Activated CD4-positive, alpha-beta T cell treated with anti-CD3 and anti-CD28 coated beads, Interleukin-2, amount 10 ng/mL, durations not matched to agents 24 days and 14 days (primary cell): ENCODE measurements at places on chromosomes 13 and 19. TPM values are rescaled to one million over a fixed set of nuclear protein-coding genes. Genes with fewer than 3 reads are reported as not detected.

Gene ACER1
- total RNA-seq: 0.28 TPM in 1 of 2 replicates, not detected in the other

- H3K27ac ChIP-seq: no peak overlapping the region
- DNase-seq: no peak
- H3K36me3 ChIP-seq: no peaks in the 10 kb centered on the region
- H3K4me3 ChIP-seq: no peak overlapping the region
Observed at GRCh38 chr13:79709471-79709870, 228.5 kb downstream of the NDFIP2 start.

GRCh38 chr19:11633223-11633622 is 35.9 kb downstream of the ZNF627 start:
- no peaks in the 10 kb centered on the region for H3K36me3 ChIP-seq
- H3K4me1 ChIP-seq: no peaks in the 10 kb centered on the region
- no peaks in the 10 kb centered on the region for H3K27me3 ChIP-seq
- no peak overlapping the region for H3K27ac ChIP-seq
- no peak for DNase-seq

- DNase-seq: no peak
- H3K4me3 ChIP-seq: peak overlapping the region; percentile 57
- peaks cover 16% of the 10 kb centered on the region for H3K4me1 ChIP-seq
- peaks cover 4% of the 10 kb centered on the region for H3K27me3 ChIP-seq
- H3K36me3 ChIP-seq: peaks cover 3% of the 10 kb centered on the region
Observed at GRCh38 chr19:45163751-45164460, 3.1 kb upstream of the NKPD1 start.

DNA sequence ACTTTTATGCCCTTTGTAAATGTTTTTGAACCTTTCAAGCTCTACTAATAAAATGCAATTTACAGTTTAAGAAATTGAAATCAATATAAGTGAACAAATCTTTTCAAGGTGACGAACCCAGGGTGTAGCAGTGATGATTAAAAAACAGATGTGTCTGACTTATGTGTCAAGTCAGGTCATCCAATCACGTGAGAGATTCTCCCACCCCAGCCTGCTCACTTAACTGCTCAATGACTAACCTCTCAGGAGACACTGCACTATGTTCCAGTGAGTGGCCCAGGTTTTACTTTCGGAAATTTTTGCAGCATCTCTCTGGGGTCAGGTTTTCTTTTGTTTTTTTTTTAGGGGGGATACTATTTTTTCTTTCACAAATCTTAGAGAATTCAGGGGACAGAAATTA is 60.7 kb downstream of the ZNF429 start:
- H3K4me1 ChIP-seq: peaks cover 3% of the 10 kb centered on the region
- no peak overlapping the region for H3K4me3 ChIP-seq
- H3K27me3 ChIP-seq: no peaks in the 10 kb centered on the region
- no peak for DNase-seq
- H3K27ac ChIP-seq: no peak overlapping the region

- H3K27ac ChIP-seq: peak overlapping the region; percentile 88
- peak overlapping the region; percentile 74 for H3K4me3 ChIP-seq
- DNase-seq: peak; percentile 75
- H3K4me1 ChIP-seq: peaks cover 53% of the 10 kb centered on the region
Observed at GRCh38 chr13:32530841-32531253, 7.7 kb downstream of the N4BP2L2 start.

DNA sequence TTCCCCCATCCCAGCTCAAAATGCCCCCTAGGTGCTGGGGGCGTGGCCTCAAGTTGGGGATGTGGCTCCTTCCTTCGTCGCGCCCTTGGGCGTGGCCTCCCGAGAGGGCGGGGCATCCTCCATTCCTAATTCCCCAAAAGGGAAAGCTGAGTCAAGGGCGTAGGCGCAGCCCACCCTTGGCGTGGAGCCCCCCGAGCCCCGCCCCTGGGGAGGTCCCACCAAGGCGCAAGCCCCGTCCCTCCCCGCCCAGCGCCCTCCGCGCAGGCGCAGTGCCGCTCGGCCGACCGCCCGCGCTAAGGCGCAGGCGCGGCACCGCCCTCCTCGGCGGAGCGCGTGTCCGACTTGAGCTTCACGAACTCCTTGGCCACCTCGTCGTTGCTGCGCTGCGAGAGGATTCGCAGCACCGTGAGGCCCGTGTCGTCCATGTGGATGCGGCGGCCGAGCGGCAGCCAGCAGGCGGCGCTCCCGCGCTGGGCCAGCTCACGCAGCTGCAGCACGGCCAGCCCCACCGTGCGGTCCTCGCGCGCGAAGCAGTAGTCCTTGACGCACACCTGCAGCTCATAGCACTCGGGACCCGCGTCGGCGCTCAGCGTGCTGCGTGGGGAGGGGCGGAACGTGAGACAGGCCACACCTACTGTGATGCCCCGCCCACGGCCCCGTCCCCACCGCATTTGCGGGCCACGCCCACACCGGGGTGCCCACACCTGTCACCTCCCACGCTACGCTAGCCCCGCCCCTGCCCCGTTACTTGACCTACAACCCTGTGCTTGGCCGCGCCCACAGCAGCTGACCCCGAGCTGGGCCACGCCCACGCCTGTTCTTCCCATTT is 50.5 kb downstream of the COLGALT1 start:
- H3K4me3 ChIP-seq: peak overlapping the region; percentile 76
- H3K27me3 ChIP-seq: peaks cover 34% of the 10 kb centered on the region
- H3K27ac ChIP-seq: peak overlapping the region; percentile 73
- DNase-seq: peak; percentile 93
- peaks cover 2% of the 10 kb centered on the region for H3K36me3 ChIP-seq

DNA sequence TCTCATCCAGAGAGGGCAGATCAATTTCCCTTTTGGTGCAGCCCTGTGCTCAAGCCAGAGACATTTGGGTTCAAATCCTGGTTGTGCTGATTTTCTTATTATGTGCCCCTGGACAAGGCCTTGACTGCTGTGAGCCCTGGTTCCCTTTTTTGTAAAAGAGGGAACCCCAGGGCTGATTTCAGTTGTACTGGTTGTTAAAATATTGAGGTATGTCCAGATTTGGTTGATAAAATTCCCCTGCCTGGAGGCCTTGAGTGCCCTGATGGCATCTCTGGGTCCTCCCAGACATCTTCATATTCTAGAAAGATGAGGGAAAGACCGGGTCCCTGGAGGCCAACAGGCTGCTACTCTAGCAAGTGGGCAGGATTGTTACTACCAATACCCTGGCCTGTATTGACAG is 14.4 kb upstream of the PLAUR start:
- H3K27ac ChIP-seq: no peak overlapping the region
- H3K27me3 ChIP-seq: no peaks in the 10 kb centered on the region
- H3K4me3 ChIP-seq: no peak overlapping the region
- no peak for DNase-seq
- H3K4me1 ChIP-seq: no peaks in the 10 kb centered on the region

Gene SSC5D
- total RNA-seq: 0.19 and 0.21 TPM in 2 replicates

GRCh38 chr13:102295316-102296048 is 106.4 kb downstream of the FGF14 start:
- H3K4me3 ChIP-seq: no peak overlapping the region
- H3K27me3 ChIP-seq: no peaks in the 10 kb centered on the region
- no peak for DNase-seq
- no peaks in the 10 kb centered on the region for H3K4me1 ChIP-seq
- no peak overlapping the region for H3K27ac ChIP-seq
- H3K36me3 ChIP-seq: no peaks in the 10 kb centered on the region

GRCh38 chr19:18131841-18132596 is 20.9 kb upstream of the PIK3R2 start:
- no peak overlapping the region for H3K27ac ChIP-seq
- no peak overlapping the region for H3K4me3 ChIP-seq
- H3K27me3 ChIP-seq: no peaks in the 10 kb centered on the region
- DNase-seq: no peak
- peaks cover 7% of the 10 kb centered on the region for H3K4me1 ChIP-seq

GRCh38 chr19:52786078-52786463 is 520 bp downstream of the ZNF600 start:
- H3K36me3 ChIP-seq: peaks cover 44% of the 10 kb centered on the region
- no peaks in the 10 kb centered on the region for H3K27me3 ChIP-seq
- peak overlapping the region; percentile 79 for H3K27ac ChIP-seq
- H3K4me1 ChIP-seq: peaks cover 26% of the 10 kb centered on the region
- peak overlapping the region; percentile 92 for H3K4me3 ChIP-seq
- no peak for DNase-seq

GRCh38 chr13:84810781-84811180 is 928.5 kb upstream of the SLITRK1 start:
- H3K27me3 ChIP-seq: no peaks in the 10 kb centered on the region
- H3K4me3 ChIP-seq: no peak overlapping the region
- no peaks in the 10 kb centered on the region for H3K36me3 ChIP-seq

Gene ZNF536
- total RNA-seq: not detected in 2 replicates

Gene GJA3
- 0.02 TPM in 1 of 2 replicates, not detected in the other for total RNA-seq

DNA sequence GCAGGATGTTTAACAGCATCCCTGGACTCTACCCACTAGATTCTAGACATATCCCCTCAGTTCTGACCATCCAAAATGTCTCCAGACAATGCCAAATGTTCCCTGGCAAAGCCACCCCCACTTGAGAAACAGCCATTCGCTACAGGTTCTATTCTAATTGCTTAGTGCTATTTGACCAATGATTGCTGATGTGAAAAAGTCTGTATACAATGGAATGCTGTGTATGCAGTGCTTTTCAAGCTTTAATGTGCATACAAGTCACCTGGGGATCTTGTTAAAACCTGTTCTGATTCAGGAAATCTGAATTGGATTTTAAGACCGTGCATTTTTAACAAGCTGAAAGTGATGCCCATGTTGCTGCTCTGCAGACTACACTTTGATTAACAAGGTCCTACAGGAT is 331.8 kb upstream of the KLF12 start:
- no peaks in the 10 kb centered on the region for H3K4me1 ChIP-seq
- H3K36me3 ChIP-seq: no peaks in the 10 kb centered on the region
- no peaks in the 10 kb centered on the region for H3K27me3 ChIP-seq
- no peak for DNase-seq
- no peak overlapping the region for H3K27ac ChIP-seq

Gene ZNF560
- total RNA-seq: not detected in 2 replicates

- H3K36me3 ChIP-seq: peaks cover 64% of the 10 kb centered on the region
- H3K4me3 ChIP-seq: peak overlapping the region; percentile 42
- H3K4me1 ChIP-seq: peaks cover 82% of the 10 kb centered on the region
- peak overlapping the region; percentile 99 for H3K27ac ChIP-seq
- peak; percentile 77 for DNase-seq
Observed at GRCh38 chr13:99354371-99354951, 47.3 kb upstream of the GPR183 start.

Gene BAX
- 257 and 298 TPM in 2 replicates for total RNA-seq

Gene PROSER1
- total RNA-seq: 86.6 and 89.8 TPM in 2 replicates

- no peaks in the 10 kb centered on the region for H3K36me3 ChIP-seq
- no peak overlapping the region for H3K4me3 ChIP-seq
- DNase-seq: no peak
- no peak overlapping the region for H3K27ac ChIP-seq
- no peaks in the 10 kb centered on the region for H3K27me3 ChIP-seq
Observed at GRCh38 chr13:23859904-23860303, 29.3 kb downstream of the MIPEP start.

Gene C5AR1
- 0.16 and 0.88 TPM in 2 replicates for total RNA-seq

- H3K36me3 ChIP-seq: no peaks in the 10 kb centered on the region
- no peak overlapping the region for H3K27ac ChIP-seq
- no peaks in the 10 kb centered on the region for H3K4me1 ChIP-seq
- no peaks in the 10 kb centered on the region for H3K27me3 ChIP-seq
- no peak overlapping the region for H3K4me3 ChIP-seq
Observed at GRCh38 chr13:83618966-83619365, 263.3 kb downstream of the SLITRK1 start.

Gene KCNC3
- 20.3 TPM in 2 replicates for total RNA-seq

DNA sequence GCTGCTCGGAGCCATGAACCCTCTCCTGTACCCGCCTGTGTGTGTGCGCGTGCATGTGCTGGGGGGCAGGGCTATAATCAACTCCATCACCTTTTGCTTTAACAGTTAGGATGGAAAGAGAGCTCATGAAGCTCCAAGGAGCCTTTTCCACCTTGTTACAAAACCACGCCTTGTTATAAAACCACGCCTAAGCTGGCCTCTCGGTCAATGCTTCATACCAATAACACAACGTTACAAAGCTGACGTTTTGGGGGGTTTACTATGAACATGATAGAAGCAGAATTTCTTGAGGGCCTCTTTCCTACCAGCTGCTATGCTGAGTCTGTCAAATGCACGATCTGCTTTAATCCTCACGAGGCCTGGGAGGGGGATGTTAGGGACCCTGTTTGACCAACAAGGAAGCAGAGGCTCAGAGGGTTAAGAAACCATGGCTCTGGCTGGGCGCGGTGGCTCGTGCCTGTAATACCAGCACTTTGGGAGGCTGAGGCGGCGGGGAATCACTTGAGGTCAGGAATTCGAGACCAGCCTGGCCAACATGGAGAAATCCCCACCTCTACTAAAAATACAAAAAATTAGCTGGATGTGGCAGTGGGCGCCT is 11.9 kb downstream of the CAPS start:
- no peaks in the 10 kb centered on the region for H3K27me3 ChIP-seq
- H3K27ac ChIP-seq: no peak overlapping the region
- no peak for DNase-seq
- peaks cover 50% of the 10 kb centered on the region for H3K36me3 ChIP-seq
- peaks cover 3% of the 10 kb centered on the region for H3K4me1 ChIP-seq

Gene MEIOSIN
- total RNA-seq: not detected in 2 replicates
